ENCODE measurements at places on chromosomes 16 and 17.

DNA sequence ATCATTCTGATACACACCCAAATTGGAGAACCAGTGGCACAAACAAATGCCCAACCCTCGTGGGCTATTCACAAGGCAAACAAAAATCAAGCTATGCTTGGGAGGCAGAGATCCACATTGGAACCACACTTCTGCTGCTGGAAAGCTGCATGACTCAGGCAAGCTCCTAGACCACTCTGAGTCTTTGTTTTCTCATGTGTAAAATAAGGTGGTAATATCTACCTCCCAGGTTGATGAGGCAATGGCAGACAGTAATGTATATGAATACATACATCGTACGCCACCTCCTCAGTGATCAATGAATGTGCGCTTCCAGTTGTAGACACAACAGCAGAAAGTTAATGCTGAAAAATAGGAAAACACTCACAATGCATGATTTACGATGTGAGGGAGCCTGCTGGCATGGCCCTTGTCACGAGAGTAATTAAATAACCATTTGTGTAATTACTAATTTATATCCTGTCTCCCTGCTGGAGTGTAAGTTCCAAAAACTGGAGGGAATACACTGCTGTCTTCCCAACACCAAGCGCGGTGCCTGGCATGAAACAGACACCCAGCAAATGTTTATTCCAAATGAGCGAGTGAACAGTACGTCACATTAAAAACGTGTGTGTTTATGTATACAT is 69.9 kb upstream of the HSBP1 start:
- DNase-seq, result no peak

DNA sequence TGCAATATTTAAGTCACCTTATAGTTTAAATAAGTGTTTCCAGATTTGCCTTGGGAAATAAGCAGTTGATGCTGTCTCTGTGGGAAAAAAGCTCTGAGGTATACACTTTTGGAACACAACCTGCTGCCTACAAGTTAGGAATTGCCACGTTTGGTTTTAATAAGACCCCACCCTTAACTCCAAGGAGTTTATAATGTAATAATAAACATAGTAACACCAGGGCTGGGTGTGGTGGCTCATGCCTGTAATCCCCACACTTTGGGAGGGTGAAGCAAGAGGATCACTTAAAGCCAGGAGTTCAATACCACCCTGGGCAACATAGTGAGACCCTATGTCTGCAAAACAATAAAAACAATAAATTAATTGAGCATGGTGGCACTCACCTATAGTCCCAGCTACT is 15.9 kb upstream of the SMG1 start:
- DNase-seq, result no peak

- DNase-seq, result no peak
These were observed 38.9 kb downstream of the UBE2G1 start for GRCh38 chr17:4327606-4328005.

DNA sequence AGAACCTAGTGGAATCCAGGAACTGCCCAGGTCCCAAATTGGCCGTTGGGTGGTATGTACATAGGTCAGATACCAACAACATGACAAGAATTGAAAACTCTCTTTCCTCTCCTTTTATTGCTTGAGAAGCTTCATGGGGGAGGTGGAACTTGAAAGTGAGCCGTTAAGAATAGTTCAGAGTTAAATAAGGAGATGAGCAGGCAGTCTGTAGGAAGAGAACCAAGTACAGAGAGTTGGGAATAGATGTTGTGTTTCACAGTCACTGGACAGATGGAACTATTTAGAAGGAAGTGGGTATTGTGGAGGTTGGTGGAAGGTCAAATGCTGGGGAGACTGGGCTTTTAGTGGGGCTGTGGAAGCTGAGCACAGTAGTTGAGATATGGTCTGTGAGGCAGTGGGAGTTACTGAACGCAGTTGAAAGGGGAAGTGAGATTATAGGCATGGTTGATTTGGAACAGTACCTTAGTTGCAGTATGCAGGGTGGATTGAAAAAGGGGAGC is 26.4 kb downstream of the ARHGAP44 start:
- DNase-seq, result no peak

DNA sequence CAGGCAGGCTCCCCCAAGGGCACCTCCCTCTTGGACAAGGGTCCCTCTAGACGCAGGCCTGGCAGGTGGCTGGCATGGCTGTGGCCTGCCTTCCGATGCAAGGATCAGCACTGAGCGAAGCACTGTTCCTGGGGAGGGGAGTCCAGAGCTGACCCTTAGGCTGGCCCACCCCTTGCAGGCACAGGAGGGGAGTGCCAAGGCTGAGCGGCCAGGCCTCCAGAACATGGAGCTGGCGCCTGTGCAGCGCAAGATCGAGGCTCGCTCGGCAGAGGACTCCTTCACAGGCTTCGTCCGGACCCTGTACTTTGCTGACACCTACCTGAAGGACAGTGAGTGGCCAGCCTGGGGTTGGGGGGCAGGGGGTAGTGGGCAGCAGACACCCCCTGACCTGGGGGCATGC is 16.8 kb upstream of the MYO15B start:
- no peak for DNase-seq

GRCh38 chr16:51156807-51157200 is 5.7 kb upstream of the SALL1 start:
- no peak for DNase-seq

DNA sequence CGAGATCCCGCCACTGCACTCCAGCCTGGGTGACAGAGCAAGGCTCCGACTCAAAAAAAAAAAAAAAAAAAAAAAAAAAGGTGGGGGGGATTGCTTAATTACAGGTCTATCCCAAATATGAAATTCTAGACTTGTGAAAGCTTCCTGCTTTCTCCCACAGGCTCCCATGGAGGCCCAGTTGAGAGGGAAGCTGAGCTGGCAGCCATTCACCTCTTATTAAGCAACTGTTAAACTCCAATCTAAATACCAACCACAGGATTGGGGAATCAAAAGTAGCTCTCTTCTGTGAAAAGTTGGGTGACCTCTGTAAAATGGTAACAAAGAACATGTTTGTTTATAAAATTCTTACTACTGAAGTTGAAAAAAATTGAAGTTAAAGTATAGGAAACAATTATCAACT is 45.8 kb upstream of the STAC2 start:
- DNase-seq, result no peak

DNA sequence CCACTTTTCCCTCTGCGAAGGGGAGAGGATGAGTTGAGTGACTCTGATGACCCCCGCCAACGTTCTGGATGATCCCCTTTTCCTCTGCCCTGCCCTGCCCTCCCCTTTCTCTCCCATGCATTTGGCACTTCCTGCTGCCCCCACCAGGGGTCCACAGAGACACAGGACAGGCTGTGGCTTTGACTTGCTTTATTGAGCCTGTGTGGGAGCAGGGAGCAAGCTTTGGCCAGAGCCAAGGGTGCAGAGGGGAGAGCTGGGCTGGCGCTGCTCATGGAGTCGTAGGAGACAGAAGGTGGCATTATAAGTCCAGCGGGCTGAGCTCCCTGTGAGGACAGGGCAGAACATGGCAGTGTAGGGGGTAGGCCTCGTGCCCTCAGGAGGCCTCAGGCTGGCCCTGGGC is 1.6 kb downstream of the PPY start:
- DNase-seq, result no peak

DNA sequence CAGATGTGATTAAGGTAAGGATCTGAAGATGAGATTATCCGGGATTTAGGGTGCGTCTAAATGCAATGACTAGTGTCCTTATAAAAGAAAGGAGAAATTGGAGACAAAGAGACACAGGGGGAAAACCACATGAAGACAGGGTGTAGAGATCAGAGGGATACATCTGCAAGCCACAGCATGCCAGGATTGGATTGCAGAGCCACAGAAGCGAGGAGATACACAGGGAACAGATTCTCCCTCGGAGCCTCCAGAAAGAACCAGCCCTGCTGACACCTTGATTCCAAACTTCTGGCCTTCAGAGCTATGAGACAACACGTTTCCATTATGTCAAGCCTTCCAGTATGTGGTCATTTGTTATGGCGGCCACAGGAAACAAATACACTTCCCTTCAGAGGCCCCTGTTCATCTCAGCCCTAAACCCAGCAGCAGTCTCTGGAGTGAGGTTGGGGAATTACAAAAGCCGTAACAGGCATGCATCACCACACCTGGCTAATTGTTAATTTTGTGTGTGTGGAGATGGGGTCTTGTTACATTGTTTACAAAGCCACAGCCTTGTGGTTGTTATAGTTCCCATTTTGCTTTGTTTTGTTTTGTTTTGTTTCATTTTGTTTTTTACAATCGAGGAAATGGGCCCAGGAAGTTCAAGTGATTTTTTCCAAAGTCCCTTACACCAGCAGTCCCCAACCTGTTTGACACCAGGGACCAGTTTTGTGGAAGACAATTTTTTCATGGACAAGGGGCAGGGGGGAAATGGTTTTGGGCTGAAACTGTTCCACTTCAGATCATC is 51.6 kb upstream of the LYRM9 start:
- DNase-seq, result no peak
